ENCODE measurements at places on chromosomes 2 and 18. TPM values are rescaled to one million over a fixed set of nuclear protein-coding genes. Genes with fewer than 3 reads are reported as not detected.

Gene EHBP1
- 121 TPM for total RNA-seq

Gene IL1R1
- 7.6 TPM for total RNA-seq

Gene C18orf32
- total RNA-seq = 127 TPM

Gene CD8B2
- total RNA-seq = 1.1 TPM

Gene ANKRD30B
- 3.8 TPM for total RNA-seq

Gene OSR1
- total RNA-seq = 0.74 TPM

Gene DNER
- 105 TPM for total RNA-seq

Gene KLHL30
- 0.50 TPM for total RNA-seq

Gene SLC9A2
- total RNA-seq = 1.7 TPM

Gene TANC1
- total RNA-seq = 17.2 TPM

DNA sequence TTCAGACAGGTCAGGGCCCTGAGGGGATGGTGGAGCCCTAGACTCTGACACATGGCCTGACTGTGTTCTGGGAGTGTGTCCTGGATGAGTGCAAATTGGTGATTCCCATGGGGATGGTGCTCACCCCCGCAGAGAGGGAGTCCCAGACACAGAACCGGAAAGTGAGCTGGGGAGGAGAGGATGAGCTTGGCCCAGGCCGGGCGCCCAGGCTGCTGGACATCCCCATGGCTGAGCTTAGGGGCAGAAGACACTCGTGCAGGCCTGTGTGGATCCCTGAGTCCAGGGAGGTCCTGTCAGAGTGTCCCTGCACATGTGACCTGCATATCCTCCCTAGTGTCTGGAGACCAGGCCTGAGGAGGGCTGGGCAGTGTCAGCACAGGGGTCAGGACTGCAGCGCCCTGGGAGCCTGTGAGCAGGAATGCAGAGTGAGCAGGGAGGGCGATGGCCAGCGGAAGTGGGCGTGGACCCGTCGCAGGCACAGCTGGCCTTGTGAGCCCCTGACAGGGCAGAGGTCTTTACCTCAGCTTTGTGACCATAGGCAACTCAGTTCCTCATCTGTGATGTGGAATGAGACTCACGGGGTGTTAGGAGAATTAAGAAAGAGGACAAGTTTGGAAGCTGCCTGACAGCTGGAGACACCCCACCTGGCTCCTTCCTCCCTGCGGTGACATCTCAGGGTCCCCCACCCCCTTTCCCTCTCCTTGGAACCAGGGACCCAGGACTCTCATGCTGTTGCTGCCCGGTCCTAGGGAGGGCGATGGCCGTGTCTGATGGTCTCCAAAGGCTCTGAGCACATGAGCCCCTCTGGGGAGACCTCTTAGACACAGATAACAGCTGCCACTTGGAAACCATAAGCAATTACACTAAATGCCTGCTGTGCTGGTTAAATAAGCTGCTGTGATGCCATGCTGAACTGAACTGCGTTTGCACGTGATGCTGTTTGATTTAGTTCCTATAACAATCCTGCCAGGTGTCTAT is 62.6 kb upstream of the HS6ST1 start:
- DNase-seq = peak; percentile 35

DNA sequence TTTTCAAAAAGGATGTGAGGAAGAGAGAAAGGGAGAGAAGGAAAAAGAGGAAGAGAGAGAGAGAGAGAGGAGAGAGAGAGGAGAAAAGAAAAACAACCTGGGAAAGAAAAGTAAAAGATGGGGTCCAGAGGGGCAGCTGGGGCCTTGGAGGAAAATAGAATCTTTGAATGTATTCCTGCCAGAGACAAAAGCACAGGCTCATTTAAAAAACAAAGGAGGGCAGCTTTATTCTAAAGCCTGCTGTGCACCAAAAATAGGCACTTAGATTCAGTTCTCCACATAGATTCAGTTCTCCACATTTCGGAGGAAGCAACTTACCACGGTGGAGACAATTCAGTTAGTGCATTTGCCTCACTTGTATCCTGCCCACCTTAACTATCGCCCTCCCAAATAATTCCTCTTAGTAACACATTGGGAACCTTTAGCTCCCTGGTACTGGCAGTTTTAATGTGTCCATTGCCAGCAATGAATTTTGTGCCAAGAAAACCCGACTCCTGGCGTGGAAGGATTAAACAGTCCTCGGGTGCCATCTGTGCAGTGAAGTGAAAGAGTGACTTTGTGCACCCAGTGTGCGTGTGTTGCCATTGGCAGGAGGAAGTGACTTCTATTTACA is 71.3 kb downstream of the DPP4 start:
- DNase-seq = no peak

DNA sequence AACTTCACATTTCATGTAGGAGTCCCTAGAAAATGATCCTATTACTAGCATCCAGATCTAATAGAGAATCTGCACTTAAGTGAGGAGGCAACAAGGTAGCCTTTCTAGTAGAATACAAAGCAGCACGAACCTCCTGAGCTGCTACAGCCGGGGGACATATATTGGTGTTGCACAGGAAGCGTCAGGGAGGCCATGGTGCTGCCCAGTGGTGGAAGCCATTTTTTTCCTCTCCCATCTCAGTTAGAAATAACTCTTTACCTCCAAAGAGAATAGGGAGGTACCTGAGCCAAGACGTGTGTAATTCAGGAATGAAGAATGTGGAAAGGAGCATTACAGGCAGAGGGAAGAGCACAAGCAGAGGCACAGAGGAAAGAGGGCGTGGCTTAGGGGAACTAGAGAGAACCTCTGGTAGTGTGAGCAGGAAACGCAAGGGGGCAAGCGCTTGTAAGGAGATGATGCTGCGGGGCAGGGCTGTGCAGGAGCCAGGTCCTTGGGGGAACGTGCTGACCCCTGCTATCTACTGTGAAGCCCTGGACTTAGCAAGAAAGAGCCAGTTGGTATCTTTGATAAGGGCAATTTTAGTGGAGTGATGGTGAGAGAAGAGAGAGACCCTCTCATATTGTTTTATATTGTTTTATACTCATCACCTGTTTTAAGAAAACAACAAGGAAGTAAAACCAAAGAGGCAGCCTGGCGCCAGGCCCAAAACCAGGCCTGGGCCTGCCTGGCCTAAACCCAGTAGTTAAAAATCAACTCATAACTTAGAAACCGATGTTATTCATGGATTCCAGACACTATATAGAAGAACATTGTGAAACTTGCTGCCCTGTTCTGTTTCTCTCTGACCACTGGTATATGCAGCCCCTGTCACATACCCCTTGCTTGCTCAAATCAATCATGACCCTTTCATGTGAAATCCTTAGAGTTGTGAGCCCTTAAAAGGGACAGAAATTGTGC is 50.0 kb upstream of the TTC39C start:
- DNase-seq = no peak

GRCh38 chr2:191176305-191176704 is 25.5 kb upstream of the STAT4 start:
- DNase-seq = no peak

DNA sequence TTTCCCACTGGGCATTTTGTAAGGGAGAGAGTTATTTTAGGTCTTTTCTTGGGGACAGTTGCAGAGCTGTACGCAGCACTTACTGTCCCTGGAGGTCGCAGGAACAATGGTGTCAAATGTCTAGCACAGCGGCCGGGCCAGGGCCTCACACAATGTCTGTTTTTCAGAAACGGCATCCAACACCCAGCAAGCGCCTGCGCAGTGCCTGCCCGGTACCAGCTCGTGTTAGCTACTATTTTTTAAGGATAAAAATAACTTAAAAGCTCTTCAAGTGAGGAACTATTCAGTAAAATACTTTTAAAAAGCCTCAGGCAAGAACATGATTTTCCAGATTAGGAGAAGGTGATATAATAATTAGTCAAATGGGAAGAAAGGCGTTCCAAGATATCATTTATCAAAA is 90.0 kb downstream of the MBP start:
- peak; percentile 94 for DNase-seq

GRCh38 chr2:42342061-42342794 is 18.8 kb downstream of the COX7A2L start:
- no peak for DNase-seq

DNA sequence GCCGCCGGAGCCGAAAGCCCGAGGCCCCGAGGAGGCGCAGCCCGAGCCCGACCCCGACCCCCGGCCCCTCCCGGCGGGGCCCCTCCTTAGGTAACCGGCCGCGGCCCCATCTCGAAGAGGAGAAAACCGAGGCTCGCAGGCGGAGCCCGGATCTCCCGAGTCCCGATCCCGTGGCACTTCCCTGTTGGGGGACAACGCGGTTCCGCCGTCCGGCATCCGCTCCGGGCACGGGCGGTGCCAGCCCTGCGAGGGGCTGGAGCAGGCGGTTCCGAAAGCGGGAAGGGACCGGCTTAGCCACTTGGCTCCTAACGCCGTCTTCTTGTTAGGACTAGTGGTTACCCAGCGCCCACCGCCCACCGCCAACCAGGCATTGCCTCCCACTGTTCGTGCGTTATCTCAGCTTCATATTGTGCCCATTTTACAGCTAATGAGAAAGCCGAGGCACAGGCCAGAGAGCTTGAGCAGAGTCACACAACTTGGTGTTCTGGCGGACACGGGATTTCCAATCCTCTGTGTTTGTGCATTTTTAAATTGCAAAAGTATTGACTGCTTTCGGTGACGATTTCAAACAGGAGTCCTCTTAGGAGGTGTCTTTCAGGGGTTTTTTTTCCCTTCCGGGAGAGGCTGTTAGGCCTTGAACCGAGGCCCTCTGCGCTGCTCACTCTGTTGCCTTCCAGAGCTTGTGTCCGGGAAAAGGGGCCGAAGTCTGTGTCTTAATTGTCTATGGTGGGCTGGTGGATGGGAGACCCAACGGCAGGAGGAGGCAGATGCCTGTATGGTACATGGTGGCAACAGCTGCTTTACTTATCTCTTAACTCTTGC is 562 bp downstream of the CENPA start:
- DNase-seq = no peak

DNA sequence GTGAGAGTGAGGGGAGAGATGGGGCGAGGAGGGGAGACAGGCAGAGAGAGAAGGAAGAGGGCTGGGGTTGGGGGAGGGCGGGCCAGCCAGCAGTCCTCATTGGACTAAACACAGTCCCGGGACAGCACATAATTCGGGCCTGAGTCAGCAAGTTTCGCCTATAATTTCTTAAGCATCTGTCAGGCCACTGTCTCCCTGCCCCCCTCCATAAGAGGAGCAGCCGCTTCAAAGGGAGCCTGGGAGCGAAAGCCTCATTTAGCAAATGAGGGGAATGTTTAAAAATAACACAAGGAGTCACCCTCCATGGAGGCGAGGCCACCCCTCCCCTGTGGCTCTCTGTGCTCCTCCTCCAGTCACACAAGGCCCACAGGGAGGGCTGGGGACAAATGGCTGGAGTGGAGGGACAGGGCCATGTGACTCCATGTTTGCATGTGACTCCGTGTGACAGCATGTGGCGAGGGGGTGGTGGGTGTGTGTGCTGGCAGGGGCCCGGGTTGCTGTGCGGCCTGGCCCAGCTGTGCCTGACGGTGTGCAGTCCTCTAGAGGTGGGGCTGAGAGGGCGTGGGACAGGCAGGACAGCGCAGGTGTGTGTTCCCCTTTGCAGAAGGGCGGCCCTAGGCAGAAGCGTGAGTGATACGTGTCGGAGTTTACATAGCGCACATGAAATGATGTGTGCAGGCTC is 162.4 kb downstream of the CELF4 start:
- peak; percentile 48 for DNase-seq

GRCh38 chr2:237535385-237536082 is 30.8 kb upstream of the PRLH start:
- no peak for DNase-seq

DNA sequence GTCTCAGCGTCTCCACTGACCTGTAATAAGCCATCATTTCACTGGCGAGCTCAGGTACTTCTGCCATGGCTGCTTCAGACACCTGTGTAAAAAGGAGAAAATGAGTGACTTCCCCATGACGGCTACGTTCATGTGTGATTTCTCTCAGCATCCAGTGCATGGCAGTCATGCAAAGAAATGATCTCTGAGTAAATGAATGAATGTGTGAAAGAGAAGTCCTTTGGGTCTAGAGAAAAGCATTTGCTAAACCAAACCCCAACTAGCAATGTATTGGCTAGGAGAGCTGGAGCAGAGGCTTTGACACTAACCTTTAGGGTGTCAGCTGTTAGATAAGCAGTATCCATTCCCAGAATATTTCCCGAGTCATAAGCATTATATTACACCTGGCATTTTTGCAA is 417 bp downstream of the IL1B start:
- no peak for DNase-seq

- no peak for DNase-seq
Observed at GRCh38 chr18:13890761-13891361, 24.5 kb downstream of the MC2R start.

DNA sequence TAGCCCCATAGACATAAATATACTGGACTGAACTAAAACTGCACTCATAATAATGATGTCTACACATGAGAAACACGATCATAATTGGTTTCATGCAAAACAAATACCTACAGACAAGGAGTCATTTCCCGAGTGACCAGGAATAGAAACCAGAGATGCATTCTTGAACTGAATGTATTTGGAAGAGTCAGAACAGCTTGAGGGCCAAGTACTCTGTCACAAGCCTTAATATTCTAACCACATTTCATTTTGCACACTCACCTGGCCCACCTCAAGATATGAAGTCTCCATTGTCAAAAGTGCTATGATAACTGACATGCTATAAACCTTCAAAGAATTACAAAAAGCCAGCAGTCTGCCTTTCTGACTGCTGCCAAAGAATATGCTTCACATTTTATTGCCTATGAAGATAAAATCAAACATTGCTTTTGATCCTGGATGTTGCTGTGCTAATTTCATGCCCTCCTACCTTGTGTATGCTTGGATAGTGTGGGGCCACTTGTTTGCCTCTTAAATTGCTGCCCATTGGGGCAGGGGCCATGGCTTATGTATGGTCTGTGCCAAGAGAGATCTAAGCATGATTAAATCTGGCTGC is 18.9 kb upstream of the ASAP2 start:
- DNase-seq = no peak

GRCh38 chr2:159612255-159612901 is 4.0 kb downstream of the BAZ2B start:
- DNase-seq = no peak

GRCh38 chr2:238487652-238488346 is 61.1 kb downstream of the ASB1 start:
- no peak for DNase-seq

DNA sequence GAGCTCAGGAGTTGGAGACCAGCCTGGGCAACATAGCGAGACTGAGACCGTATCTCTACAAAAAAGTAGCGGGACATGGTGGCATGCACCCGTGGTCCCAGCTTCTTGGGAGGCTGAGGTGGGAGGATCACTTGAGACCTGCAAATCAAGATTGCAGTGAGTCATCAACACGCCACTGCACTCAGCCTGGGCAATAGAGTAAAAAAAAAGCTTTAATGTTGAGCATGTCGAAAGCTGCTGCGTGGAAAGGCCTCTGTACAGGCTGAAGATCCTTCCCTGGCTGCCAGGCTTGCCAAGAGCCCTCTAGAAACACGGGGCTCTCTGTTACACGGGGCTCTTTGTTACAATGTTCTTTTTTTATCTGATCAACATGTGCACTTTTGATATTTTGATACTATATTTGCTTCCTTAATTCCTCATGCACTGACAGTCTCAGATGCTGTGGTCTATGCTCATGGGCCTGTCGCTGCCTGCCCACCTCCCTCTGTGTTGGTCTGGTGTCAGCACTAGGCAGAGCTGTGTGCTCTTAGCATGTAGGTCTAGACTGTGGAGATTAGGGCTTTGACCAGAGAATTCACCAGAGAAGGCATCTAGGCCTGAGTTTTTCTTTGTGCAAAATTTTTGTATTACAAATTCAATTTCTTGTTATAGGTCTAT is 18.7 kb downstream of the CLK1 start:
- no peak for DNase-seq

- DNase-seq = no peak
Observed at GRCh38 chr2:108409768-108410167, 32.0 kb downstream of the SULT1C4 start.

All from dorsolateral prefrontal cortex (tissue), 122 donors.